ENCODE measurements at places on chromosomes 3 and 15.

GRCh38 chr3:11591002-11591355 lies 52.7 kb downstream of the VGLL4 start:
- DNase-seq: no peak

DNA sequence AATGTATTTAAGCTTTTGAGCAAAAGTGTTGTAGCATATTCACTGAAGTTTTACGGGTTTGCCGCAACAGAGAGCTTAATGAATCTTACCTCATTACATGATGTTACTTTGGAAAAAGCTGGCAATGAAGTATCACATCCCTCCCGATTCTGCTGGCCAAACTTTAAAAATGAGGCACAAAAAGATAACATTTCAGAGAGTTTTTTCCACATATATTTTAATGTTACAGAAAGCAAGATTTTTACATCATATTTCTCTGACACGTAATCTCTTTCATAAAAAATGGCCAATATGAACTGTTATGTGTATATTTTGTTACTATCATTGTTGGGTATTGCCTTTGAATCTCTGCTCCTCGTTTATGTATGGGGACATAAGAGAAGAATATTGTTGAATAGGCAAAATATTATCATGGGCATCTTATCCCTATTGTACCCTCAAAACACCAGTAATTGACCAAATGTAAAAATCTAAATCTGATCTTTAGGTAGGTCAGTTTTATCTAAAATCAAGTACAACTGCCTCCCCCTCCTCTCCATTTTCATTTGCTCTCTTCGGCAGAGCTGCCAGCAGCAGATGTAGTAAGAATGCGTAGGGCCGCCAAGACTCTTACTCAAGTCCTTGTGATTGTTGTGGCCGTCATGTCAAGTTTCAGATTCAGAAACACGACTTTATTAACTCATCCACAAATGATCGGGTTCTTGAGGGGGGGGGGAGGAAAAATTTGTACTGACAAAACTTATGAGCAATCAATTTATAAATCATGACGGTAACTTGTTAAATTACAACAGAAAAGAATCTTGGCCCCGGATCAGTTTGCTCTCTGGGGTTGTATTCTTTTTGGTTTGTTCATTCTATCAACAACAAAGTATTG lies 106.7 kb upstream of the THRB start:
- no peak for DNase-seq

- DNase-seq: no peak
These were observed 98.4 kb downstream of the SLC49A4 start for GRCh38 chr3:122893282-122893681.

- no peak for DNase-seq
These were observed 42.3 kb downstream of the KLHL6 start for GRCh38 chr3:183513046-183513706.

DNA sequence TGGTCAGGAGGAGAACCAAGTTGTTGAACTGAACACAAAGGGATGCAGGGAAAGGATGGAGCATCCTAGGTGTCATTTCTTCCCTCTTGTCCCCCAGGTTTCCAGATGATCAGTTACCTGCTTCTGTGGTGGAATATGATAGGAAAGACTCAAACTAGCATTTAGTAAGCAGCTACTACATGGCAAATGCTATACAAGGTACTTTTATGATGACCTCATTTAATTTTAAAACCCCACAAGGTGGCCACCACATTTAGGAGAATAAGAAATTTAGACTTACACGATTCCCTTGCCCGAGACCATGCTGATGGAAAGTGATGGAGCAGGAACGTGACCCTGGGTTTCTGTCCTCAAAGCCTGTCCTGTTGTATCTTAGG lies 40.9 kb downstream of the CCR4 start:
- DNase-seq: no peak

- DNase-seq: no peak
These were observed 8.8 kb upstream of the PRKAR2A start for GRCh38 chr3:48856469-48856868.

- DNase-seq: no peak
These were observed 67.5 kb downstream of the RPL22L1 start for GRCh38 chr3:170802164-170803151.

DNA sequence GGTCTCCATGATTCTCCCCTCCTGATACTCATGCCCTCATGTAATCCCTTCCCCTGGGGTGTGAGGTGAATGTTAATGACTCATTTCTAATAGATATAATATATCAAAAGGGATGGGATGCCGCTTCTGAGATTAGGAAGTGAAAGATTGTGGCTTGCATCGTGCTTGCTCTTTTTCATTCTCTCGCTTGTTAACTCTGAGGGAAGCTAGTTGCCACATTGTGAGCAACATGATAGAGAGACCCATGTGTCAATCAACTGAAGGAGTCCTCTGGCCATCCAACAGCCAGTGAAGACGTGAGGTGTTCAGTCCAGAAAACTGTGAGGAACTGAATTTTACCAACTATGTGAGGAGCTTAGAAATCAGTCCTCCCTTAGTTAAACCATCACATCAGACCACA lies 28.9 kb upstream of the DRD3 start:
- DNase-seq: no peak

- DNase-seq: no peak
These were observed 77.4 kb downstream of the SMAD6 start for GRCh38 chr15:66779331-66780009.

DNA sequence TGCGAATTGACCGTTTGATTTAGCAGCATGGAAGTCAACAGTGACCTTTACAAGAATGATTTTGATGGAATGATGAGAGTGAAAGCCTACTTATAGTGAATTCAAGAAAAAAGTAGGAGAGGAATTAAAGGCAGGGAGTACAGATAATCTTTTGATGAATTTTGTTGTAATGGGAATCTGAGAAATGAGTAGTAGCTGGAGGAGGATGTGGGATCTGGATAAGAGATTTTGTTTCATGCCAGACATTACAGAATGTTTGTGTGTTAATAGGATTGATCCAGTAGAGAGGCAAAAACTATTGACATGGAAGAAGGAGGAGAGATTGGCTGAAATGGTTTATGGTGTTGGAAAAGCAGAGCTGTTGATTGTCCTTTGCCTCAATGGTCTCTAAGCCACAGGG lies 17.4 kb upstream of the ZNF609 start:
- DNase-seq: no peak

DNA sequence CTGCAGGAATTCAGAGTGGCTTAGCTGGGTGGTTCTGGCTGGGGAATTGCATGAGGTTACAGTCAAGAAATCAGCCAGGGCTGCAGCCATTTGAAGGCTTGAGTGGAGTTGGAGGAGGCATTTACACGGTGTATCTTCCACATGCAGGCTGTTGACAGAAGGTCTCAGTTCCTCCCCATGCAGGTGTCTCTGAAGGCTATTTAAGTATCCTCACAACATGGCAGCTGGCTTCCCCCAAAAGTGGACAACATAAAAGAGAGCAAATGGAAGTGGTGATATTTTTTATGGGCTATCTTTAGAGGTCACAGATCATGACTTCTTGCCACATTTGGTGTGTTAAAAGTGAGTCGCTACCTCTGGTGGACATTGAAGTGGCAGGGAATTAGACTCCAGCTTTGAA lies 60.1 kb upstream of the SPRED1 start:
- no peak for DNase-seq

DNA sequence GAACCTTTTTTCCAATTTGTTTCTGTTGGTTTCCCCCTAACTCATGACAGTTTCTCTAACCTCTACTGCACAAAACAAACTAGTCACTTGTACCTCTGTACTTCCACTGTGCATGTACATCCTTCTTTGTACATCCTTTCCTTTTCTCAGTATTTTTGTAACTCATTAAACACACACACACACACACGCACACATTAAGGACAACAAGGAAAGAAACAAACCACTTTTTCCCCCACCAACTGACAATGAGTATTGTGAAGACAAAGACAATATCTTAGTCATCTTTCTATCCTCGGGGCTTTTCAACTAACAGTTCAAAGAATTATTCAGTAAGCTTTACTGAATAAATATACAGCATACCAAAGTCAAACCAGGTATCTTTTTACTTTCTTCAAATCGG lies 170.5 kb downstream of the VPS13C start:
- no peak for DNase-seq

DNA sequence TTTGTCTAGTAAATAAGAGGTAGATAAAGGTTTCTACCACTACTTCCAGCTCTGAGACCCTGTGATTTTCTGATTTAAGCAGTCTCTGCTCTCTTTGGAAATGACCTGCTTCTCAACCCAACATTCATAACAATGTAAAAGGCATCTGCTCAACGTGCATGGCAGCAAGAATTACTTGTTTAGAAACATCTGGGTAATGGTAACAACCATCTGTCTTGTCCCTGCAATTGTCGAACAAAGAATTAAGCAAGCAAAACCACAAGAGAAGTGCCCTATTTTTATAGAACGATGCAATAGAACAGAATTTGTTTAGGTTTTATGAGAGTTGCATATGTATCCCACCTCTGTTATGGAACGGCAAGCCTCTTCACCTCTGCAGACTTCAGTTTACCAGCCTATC lies 7.1 kb upstream of the FSIP1 start:
- no peak for DNase-seq

DNA sequence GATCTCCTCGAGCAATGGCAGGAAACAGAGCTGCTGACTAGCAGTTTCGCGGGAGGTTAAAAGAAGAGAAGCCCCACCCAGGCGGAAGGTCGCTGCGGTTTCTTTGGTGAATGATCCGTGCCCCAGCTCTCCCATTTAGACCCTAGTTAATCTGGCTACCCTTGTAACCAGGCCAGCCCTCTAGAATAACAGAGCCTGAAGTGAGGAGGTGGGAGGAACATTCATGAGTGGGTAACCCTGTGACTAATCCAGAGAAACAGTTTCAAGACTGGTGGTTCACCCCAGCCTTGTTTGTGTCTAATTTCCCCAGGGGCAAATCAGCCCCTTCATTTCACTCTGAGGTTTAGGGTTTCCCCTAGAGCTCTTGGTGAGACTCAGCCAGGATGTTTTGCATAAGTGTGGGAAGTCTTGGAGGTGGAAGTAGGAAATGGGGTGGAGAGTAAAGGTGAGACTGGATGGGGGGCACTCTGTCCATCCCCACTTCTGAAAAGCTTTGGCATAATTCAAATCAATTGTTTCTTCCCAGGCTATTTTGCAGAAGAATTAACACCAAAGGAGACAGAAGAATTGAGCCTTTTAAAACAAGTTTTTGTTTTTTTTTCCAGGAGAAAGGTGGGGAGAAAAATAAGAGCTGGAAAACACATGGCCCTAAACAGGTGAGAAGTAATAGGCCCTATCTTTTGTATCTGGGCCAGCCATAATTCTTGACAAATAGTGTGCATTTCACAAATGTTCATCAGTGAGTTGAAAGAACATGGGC lies 303.1 kb downstream of the RPLP1 start:
- no peak for DNase-seq

DNA sequence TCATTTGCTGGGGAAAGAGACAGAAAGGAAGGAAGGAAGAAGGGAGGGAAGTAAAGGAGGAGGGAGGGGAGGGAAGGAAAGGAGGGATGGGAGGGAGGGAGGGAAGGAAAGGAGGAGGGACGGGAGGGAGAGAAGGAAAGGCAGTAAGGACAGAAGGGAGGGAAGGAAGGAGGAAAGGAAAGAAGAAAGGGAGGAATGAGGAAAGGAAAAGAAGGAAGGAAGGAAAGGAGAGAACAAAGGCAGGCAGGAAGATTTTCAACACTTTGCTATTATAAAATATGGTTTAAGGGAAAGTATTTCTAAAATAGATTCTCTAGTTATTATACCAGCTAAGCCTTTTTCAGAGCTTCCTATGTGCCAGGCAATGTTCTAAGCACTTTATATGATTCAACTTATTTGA lies 278.0 kb upstream of the LYSMD4 start:
- no peak for DNase-seq

DNA sequence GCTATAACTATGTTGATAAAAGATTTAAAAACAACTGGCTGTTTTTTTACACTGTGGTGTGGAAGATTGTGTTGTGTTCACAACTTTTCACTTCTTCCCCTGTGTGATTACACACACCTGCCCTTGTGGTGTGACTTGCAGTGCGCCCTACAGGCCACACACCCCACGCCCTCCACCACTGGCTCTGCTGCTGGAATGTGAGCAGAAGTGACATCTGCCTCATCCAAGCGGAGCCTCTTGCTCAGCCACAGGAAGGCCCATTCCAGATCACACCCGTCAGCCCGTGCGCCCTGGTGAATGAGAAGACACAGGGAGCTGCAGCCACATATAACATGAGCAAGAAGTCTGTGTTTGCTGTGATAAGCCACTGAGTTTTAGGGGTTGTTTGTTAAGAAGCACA lies 7.0 kb downstream of the CCR2 start:
- DNase-seq: no peak

DNA sequence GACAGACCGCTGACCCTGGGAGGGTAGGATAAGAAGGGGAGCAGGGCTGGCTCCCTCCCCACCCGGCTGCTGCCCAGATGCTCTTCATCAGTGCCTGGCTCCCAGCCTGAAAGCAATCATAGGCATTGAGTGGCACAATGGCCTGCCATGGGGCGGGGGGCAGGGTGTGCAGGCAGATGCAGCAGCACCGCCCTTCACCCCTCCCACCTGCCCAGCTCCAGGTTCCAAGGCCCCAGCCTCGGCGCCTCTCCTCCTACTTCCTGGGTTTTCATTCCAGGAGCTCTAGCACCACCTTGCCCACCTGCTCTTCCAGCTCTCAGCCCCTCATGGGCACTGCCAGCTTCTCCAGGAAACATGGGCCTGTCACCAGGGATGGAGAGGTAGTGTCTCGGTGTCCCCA lies 101.7 kb downstream of the MEGF11 start:
- no peak for DNase-seq

All from putamen (tissue), 1 donor.